Fibroblast of skin of scalp (primary cell): ENCODE measurements at places on chromosomes 16 and 17.

DNA sequence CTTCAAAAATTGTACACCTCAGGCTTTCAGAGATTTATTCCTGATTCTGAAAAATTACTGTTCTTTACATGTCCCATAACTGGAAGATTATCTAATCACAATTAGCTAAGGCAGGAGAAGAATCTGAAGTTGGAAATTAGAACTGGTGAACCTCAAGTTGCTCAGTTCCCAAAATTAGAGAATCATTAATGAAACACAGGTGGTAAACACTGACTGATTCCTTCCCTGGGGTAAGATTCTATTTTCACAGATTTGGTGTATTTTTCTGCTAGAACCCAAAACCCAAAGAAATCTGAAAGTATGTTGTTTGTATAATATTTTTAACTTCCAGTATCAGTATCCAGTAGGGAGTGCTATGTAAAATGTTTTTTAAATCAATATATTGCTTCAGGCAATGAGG lies 25.7 kb downstream of the PHKB start:
- DNase-seq, result no peak

- no peak for DNase-seq
Measured at GRCh38 chr17:67052720-67053437, 8.5 kb downstream of the CACNG1 start.

GRCh38 chr17:71872843-71873485 lies 247.9 kb upstream of the SOX9 start:
- DNase-seq, result no peak

GRCh38 chr16:50690177-50690576 lies 3.2 kb upstream of the NOD2 start:
- no peak for DNase-seq

DNA sequence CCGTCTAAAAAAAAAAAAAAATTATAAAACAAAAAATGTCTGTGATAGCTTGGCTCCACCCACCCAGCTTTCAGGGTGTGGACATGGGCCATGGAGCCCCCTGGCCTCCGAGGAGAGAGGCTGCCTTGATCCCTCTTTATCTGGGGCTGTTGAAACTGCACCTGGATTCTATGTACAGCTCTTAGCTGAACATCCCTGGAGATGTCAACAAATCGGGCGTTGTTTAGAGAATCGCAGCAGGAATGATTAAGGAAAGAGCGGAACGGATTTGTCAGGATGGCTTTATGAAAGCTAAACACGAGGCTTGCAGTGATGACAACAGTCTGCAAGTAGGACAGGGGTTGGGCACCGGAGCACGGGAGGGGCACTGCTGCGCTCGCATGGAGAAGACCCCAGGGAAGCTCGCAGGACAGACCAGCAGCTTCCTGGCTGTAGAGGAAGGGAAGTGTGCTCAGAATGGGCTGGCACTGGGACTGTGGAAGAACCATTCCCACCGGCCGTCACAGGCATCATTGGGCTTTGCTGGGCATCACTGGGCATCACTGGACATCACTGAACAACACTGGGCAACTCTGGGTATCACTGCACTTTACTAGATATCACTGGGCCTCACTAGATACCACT lies 195.8 kb upstream of the FOXF1 start:
- DNase-seq, result no peak
